Type B pancreatic cell (in vitro differentiated cells): ENCODE measurements at places on chromosomes 4 and X.

GRCh38 chr4:42523066-42523718 lies 125.9 kb downstream of the SHISA3 start:
- DNase-seq: no peak

DNA sequence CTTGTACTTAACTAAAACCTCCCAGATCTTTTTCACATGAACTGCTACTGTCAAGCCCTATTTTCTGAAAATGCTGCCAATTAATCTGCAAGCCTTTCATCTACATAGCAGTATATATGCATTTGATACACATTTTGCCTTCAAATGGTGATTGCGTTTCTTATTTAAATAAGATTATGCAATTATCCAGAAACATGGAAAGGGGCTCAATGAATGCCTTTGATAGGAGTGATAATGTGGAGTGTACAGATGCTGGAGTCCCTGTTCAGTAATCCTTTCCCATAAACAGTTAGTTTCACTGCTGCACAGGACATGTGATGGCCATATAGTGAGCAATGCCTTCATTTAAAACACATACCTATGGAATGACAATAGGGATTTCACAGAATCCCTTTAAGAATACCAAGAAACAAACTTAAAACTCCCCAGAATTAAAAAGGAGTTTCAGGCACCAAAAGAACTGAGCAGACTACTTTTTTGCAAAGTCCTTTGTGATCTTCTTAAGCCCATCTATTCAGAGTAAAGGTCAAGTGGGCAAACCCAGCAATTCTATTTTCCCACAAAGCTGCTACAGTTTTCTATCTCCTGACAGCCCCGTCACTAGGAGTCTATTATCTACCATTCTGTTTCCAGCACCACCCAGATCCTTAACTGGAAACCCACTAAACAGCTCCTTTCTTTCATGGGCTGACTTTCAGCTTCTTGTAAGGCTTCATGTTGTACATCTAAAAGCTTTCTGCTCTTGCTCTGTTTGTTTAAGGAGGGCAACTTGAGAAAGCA lies 120.3 kb downstream of the UNC5C start:
- DNase-seq: no peak

GRCh38 chrX:11480626-11481025 lies 185.1 kb downstream of the ARHGAP6 start:
- no peak for DNase-seq

DNA sequence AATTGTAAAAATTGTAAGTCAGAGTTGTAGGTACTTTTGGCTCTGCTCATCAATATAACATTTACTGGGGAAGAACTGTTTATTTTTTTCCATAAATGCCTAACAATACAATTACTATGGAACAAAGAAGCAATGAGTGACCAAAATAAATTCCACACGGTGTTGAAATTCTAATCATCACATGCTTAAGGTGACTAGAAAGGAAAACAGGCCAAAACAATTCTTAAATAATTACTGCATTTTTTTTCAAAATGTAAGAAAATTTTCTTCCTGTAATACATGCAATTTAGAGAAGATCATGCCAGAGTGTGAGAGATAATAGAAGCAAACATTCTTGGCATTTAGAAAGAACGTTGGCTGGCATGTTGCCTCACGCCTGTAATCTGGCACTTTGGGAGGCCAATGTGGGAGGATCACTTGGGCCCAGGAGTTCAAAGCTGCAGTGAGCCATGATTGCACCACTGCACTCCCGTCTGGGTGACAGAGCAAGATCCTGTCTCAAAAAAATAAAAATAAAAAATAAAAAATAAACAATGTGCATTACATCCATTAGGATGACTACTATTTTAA lies 22.5 kb downstream of the C4orf46 start:
- no peak for DNase-seq

- DNase-seq: no peak
These were observed 117.1 kb downstream of the CORIN start for GRCh38 chr4:47720787-47721186.

DNA sequence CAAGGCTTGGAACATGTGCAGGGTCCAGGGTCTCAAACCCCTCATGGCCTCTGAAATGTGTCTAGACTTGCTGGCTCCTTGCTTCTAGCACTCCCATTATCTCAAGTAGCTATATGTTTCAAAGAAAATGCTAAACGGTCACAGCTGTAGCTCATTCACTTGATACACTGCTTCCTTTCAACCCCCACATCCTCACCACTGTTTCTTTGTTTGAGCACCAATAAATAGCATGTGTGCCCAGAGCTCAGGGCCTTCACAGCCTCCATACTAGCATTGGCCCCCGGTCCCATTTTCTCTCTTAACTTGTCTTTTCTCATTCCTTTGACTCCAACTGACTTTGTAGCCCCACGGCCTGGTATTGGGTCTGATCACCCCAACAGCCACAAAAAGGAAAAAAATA lies 801.8 kb downstream of the STIM2 start:
- DNase-seq: no peak

DNA sequence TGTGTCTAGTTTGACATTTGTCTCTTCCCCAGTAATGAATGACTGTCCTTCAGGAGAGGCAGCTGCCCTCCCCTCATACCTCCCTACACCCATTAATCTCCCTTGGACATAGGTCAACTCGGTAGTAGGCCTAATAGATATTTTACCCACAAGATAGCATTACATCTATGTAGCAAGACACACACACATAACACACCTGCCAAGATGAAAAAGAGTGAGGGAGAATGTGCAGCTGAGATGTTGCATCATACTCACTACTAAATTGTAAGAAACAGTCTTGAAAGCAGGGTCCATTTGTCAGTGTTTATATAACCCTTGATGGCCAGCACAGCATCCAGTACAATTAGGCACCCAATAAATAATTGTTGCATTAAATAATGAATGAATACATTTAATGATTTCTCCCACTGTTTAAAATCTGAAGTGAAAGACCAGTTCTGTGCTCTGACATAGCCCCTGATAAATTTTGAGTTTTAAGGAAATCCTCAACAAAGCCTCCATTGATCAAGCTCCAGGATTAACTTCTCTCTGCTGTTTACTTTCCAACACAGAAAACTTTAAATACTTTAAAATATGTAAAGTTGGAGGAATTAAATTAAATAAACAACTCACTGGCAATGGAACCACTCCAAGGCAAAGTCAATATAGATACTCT lies 440.8 kb upstream of the RASGEF1B start:
- no peak for DNase-seq

- DNase-seq: no peak
These were observed 113.3 kb upstream of the H2AZ1 start for GRCh38 chr4:100063355-100063754.

GRCh38 chr4:6087669-6088341 lies 69.6 kb upstream of the C4orf50 start:
- DNase-seq: no peak

- no peak for DNase-seq
These were observed 2.8 kb downstream of the EREG start for GRCh38 chr4:74367656-74368290.

- no peak for DNase-seq
These were observed 332.0 kb downstream of the NKX6-1 start for GRCh38 chr4:84167093-84167492.

GRCh38 chr4:151104621-151105020 lies 5.2 kb downstream of the RPS3A start:
- DNase-seq: no peak

DNA sequence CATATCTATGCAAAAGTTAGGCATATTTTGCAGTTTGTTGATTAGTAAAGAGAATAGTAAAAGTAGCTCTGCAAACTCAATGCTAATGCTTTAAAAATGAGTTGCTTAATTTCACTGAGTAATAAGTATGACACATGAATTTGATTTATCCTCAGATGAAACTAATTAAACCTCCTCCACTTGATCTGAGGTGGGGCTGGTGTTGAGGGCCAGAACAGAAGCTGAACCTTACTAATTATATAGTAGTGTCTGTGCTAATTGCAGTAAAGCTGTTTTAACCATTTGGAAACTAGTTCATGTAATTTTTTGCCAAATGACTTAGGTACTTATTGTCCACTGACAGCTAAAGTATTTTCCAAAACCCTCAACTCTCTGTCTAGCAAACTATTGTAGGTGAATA lies 7.7 kb upstream of the PGAM4 start:
- DNase-seq: no peak

DNA sequence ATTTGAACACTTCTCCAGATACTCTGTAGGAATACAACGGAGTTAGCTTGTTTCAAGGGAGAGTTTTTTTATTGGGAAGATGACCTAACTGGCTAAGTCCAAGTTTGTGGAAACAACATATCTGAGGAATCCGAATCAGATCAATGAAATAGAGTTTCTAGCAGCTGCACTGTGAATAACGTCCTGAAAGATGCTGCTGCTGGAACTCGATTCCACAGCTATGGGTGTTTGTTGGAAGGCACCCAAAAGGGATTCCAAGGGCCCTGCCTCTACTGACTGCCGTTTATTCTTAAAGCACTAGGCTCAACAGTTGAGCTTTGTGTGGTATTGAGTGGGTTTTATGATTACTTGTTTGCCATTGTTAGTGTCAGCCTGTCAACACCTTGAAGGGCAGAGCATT lies 6.6 kb upstream of the GBA3 start:
- DNase-seq: no peak

GRCh38 chr4:38004062-38004461 lies 43.9 kb downstream of the PTTG2 start:
- DNase-seq: no peak

DNA sequence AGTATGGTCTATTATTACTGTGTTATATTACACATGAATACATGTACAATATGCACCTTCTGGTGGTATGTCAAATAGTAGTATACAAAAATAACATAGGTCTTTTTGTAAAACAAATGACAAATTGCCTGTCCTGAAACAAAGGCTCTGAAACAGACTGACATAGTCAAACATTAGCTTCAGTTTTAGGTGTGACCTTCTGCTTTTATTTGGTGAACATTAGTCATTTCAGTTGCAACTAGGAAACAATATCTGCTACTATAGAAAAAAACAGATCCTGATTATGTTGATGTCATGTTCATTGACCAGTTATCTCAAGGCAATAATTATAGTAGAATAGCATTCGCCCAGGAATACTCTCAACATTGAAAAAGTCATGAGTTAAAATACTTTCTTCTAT lies 123.0 kb downstream of the CHRNA9 start:
- DNase-seq: no peak

DNA sequence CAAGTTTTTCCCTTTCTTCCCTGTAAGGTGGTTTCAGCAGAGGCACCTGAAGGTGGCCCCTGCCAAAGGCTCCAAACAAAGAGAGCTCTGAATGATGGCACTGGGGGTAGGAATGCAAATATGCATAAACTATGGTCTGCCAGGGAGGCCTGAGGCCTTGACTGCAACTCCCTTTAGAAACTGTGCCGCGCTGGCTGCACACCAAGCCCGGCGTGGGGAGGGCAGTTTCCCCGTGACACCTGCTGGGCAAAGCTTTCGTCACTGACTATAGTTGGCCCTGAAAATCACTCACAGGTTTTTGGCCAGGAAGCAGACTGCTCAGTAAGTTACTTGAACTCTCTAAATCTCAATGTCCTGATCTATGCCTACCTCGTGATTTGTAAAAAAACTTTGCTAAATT lies 97.8 kb upstream of the ATOH1 start:
- DNase-seq: no peak

GRCh38 chr4:109231331-109231730 lies 71.1 kb downstream of the COL25A1 start:
- DNase-seq: no peak

DNA sequence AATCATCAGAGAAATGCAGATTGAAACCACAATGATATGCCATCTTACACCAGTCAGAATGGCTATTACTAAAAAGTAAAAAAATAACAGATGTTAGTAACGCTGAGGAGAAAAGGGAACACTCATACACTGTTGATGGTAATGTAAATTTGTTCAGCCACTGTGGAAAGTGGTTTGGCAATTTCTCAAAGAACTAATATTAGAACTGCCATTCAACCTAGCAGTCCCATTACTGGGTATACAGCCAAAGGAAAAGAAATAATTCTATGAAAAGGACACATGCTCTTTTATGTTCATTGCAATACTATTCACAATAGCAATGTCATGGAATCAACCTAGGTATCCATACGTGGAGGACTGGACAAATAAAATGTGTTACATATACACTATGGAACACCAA lies 566.3 kb downstream of the STPG2 start:
- DNase-seq: no peak

DNA sequence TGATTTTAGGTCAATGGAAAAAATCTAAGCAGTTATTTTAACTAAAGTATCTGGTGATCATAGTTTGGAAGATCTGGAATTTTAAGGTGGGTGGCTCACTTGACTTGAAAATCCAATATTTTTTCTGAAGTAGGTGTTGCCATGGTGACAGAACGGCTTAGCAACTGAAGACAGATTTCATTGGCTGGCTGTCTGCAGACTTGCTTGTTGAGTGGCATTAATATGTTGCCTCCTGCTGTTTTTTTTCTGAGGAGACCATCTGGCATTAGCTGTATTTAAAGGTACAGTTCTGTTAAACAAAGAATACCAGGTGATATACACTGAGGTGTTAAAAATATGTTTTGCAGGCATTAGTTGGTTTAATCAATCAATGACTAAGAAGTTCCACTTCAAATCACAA lies 19.8 kb downstream of the CPE start:
- DNase-seq: no peak

DNA sequence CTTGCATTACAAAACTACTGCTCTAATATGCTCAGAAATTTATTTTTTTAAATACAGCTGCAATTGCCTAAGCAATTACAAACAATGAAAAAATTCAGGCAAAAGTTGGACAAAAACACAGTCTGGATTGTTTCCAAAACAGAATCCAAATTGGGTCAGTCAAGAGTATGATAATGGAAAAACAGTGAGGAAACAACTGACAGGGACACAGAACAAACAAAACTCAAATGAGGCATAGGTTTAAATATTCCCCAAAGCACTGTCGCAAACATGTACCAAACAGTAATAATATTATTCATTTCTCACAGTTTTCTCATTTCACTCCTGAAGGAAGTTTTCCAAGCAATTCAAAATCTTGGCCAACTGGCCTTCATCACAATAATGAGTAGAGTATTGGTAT lies 386.6 kb downstream of the CENPC start:
- DNase-seq: no peak

DNA sequence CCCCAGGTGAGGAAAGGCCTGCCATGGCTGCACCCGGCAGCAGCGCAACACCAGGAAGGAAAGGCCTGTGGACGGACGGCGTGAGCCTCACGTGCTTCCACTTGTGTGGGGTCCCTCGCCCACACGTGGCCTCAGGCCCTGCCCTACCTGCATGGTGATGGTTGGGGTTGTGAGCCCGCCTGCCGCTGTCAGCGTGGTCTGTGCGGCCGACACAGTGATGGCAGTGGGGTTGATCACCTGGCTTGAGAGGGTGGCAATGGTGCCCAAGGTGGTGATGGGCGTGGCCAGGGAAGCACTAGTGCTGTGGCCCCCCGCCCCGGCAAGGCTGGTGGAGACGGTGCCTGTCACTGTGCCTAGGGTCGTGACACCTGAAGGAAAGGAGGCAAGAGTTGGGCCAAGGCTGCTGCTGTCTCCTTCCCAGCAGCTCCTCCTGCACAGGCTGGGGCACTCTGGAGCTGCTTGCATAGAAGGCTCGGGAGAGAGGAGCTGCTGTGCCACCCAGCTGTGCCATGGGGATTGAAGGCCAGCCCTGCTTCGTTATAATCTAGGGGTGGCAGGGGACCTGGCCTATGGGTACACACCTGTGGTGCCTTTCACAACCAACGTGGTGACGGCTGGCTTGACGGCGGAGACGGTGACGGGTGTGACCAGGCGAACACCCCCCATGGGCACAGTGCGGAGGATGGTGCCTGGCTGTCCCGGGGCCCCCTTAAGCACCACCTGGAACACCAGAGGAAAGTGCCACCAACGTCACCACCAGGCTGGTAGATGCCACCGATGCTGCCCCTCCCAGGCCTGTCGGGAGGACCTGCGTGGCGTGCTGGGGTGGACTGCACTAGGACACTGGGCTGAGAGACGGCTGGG lies 11.8 kb upstream of the RENBP start:
- no peak for DNase-seq

- no peak for DNase-seq
These were observed 2.3 kb downstream of the SH3TC1 start for GRCh38 chr4:8201321-8201781.
